ENCODE measurements at places on chromosomes 2 and 18.

- DNase-seq: no peak
Observed at GRCh38 chr2:106184857-106185256, 9.2 kb downstream of the UXS1 start.

DNA sequence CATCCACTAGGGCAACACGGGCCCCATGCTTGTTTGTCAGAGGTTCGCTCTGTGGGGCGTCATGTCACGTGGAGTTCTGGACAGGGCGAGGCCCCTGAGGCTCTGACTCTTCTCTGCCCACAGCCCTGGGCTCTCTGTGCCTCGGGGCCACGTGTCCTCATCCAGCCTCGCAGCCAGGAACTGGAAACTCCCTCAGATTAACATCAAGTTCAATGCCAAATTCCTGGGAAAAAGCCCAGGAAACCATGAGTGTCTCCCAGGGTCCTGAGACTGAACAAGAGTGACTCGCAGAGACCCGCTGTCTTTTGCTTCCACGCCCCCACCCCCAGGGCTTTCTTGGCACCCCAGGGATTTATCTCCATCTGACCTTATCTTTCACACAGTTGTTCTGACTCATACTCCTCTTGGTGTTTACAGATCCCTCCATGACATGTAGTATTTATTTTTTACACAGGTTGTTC is 174.0 kb upstream of the PIEZO2 start:
- DNase-seq: no peak

DNA sequence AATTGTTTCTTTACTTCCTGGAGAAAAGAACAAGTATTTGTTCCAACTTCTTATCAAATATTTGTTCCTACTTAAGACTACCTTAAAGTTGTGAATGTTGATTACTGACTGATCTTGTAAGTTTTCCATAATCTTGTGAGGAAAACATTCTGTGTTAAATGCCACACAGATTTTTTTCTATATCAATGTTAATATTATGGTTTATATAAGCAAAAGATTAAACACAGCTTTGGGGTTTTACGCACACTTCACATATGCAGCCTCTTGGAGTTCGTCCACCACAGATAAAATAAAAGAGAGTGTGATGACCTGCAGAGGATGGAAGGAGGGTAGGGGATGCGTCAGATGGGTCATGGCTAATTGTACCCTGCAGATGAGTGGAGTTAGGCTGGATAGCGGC is 780.0 kb upstream of the SALL3 start:
- DNase-seq: no peak

DNA sequence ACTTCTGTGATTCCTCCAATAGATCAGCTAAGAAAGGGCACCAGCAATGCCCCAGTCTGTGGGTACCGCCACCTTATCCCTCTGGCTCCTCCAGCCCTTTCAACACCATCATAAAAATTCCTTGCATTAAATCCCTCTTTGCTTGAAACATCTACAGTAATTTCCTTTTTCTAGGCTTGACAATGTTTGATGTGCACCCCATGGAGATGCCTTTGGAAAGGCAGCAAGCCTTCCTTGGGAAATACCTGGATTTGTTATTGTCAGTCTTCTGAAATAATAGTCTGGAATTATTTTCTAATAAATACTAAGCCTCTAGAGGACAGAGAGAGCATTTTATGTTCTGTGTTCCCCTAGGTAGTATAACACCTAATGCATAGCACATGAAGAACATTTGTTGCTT is 46.1 kb downstream of the NCKAP5 start:
- no peak for DNase-seq

DNA sequence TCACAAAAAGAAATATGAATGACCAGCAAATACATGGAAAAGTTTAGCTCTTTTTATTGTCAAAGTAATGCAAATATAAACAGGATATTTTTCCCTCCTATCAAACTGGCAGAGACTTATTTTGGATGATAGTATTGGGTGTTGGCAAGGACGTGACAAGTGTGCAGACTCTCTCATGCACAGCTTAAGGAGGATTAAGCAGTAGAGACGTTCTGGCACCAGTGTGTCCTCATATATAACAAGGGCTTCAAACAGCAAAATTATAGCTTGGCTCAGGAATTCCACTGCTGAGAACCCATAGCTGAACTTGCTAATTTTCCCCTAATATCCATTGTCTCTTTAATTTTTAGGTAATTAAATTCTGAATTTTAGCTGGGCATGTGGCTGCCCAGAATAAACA is 114.4 kb downstream of the FAM124B start:
- DNase-seq: no peak

- no peak for DNase-seq
Observed at GRCh38 chr2:232960862-232961261, 52.2 kb downstream of the NGEF start.

DNA sequence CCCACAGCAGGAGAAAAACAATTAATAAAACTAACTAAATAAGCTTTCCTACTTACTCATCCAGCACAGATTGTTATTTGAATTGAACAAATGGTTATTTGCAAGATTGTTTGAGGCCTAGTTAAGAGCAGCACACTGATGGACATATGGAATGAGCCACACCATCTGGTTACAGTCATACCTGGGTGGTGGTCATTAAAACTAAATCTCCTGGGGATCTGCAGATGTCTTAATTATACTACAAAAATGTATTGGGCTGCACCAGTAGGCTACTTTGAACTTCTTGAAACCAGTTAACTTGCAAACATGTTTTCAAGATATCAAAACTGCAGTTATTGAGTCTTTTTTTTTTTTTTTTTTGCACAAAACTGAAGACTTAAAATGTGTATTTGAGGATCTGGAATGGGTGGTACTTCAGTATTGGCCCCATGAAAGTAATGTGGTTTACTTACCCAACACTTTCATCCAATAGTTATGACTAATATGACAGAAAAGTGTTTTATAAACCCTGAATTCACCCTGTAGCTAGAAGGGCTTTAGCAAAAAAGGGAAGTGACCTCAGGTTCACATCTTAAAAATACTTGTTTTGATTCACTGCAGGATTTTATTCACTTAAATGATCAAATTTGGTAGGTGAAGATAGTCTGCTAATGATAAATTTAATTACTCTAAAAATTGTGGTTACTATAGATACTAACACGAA is 10.8 kb downstream of the AGFG1 start:
- no peak for DNase-seq

GRCh38 chr18:33090461-33090860 is 317.6 kb upstream of the KLHL14 start:
- no peak for DNase-seq

GRCh38 chr2:105875241-105875640 is 130.5 kb downstream of the NCK2 start:
- no peak for DNase-seq

DNA sequence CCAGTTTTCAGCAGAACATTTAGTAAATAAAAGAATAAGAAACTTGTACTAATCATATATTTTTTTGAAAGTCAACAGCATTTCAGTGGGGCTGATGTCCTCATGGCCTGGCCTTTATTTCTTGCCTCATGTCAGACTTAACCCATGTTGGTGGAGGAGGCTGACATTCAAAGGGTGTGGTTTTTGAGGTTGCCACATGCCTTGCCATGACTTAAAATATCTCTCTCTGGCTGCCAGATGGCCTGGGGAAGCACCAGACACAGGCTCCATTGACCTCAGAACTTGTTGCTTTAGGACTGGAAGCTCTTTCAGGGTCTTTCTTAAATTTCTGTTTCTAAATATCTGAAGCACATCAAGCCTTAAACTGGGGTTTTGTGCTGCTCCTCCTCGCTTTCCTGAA is 32.5 kb upstream of the CD28 start:
- DNase-seq: no peak

DNA sequence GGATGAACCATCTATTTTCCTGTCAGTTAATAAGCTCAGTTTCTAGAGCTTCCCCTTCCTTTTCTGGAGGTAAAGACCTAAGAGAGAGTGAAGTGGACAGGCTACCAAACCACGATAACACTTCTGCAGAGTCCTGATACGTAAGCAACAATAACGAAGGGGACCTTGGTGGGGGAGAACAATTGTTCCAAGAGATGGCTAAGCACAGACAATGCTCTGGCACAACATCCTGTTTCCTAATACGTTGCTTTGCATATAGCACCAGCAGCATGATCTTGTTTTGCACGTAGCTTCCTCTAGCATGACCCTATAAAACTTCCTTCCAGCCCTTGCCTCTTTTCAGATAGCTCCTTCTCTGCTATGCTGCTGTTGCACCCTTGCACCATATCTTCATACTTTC is 247.3 kb downstream of the RAD51AP2 start:
- no peak for DNase-seq

GRCh38 chr18:48992791-48993555 is 42.2 kb upstream of the SMAD7 start:
- DNase-seq: no peak

- no peak for DNase-seq
Observed at GRCh38 chr18:57438743-57439608, 3.8 kb downstream of the ONECUT2 start.

- DNase-seq: no peak
Observed at GRCh38 chr2:98379311-98380202, 33.3 kb downstream of the CNGA3 start.

DNA sequence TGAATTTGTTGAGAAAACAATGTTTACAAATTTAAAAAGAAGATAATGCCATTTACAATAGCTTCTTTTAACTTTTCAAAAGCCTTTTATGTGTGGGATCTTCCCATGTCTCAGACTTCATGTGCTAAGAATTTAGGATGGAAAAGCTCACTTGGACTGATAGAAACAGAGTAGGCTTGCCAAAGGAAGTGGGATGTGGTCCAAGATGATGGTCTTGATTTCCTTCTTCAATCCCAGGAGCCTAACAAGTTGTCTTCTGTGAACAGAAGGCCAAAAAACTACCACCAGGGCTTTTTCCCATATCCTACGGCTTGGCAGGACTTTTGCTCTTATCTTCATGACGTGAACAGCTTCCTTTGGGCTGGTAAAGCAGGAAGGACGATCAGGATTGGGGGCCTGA is 9.5 kb downstream of the CXCR4 start:
- DNase-seq: no peak

- DNase-seq: no peak
Observed at GRCh38 chr2:173808718-173809117, 156.5 kb downstream of the SP3 start.

- DNase-seq: no peak
Observed at GRCh38 chr2:232418466-232419244, 12.0 kb downstream of the ALPG start.

- no peak for DNase-seq
Observed at GRCh38 chr18:31195063-31195462, 32.4 kb upstream of the DSC1 start.

DNA sequence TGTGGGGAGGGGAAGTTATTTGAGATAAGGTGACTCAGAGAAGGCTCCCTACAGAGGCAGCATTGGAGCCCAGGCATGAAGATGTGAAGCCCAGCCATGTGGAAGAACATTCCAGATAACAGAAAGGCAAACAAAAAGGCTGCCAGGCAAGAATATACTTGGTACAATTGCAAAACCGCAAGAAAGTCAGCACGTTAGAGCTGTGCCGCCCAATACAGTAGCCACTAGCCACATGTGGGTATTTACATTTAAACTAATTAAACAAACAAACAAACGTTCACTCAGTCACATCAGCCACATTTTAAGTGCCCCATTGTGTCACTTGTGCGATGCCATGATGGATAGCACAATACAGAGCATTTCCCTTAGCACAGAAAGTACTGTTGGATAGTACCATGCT is 179.6 kb downstream of the SATB2 start:
- no peak for DNase-seq

DNA sequence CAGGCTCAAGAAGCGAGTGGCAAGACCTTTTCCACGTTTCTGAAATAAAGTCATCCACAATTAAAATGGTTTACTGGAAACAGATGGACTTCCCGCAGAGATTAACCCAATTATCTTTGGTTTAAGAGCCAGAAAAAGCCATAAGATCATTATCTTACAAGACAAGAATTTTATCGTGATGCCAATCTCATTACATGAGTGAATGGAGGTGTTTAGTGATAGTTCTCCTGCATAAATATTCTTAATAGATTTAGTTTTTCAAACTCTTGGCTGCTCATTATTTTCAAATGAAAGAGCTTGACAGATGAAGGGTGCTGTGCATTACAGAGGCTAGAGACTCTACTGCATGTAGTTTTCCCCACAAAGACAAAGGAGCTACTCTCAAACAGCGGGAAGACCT is 1028.4 kb upstream of the PIK3C3 start:
- DNase-seq: no peak

GRCh38 chr2:104889960-104890684 is 36.2 kb downstream of the POU3F3 start:
- DNase-seq: no peak

DNA sequence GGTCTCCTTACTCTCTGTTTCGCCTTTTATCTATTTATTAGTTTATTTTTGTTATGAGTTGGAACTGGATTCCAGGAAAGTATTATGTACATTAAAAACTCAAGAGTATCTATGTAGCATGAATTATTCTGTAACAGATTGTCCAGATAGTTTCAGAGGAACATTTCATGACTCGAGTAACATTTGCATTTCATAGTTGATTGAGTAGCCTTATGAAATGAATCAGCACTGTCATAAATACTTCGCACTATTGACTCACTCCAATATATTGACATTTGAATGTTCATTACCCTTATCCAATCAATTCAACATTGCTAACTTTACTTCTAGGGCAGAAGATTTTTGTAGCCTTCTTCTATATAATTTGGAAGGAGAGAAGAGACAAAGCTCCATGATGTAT is 11.3 kb upstream of the VRK2 start:
- DNase-seq: no peak

DNA sequence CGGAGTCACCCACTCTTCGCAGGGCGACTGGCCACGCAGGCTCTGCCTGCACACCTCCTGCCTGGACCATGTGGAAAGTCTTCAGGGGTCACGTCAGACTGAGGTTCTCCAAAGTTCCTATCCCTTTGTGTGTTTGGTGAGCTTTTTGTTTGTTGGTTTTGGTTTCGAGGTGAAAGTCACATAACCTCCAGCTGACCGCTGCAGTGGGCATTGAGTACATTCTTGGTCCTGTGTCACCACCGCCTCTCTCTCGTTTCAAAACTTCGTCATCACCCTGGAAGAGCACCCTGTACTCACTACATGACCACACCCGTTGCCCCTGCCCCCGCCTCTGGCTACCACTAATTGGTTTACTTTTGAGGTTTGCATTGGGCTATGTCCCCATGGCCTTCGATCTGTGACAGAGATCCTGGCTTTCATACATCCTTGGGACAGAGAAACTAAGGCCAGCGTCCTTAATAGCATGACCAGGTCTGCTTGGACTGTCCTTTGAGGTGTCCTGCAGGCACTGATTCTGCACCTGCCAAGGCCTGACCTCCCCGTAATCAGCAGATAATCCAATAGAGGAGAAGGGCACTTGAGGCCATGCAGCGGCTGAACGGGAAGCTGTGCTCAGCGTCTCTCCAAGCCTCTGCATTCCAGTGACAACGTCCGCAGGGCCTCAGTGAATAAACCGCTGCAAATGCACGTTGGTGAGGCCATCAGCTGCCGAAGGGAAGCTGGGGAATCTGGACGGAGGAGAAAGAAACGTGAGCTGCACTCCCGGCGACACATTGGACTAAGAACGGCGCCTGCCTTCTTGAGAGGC is 46.8 kb downstream of the SH3BP4 start:
- DNase-seq: no peak

DNA sequence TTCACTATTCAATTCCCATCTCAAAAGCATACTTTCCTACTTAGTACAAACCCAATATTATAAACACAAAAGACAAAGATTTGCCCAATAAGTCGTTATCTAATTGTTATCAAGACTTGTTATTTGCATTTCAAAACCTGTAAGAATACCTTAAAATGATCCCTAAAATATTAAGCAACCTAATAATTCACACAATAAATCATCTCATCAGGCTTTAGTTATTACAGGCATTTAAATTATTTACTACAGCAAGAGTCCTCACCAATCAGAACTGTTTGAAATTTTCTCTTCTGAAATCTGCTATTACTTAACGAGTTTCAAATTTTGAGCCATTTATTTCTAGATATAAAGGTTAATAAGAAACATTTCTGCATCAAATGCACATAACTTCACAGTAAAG is 1.6 kb downstream of the CCDC88A start:
- no peak for DNase-seq

All from activated CD8-positive, alpha-beta memory T cell treated with anti-CD3 and anti-CD28 coated beads, Interleukin-2, amount 50 U/mL, for 48 hours (primary cell).